ENCODE measurements at places on chromosomes 11 and 22. TPM values are rescaled to one million over a fixed set of nuclear protein-coding genes. Genes with fewer than 3 reads are reported as not detected.

The SCN4B gene
- total RNA-seq: 0.23 TPM

The FAM83F gene
- total RNA-seq: 33.5 TPM

The SCGB2A2 gene
- not detected for total RNA-seq

The ANKK1 gene
- not detected for total RNA-seq

The PICALM gene
- 126 TPM for total RNA-seq

The TUB gene
- 15.8 TPM for total RNA-seq

The LRRN4CL gene
- total RNA-seq: 0.26 TPM

The BDNF gene
- total RNA-seq: 0.36 TPM

The RHOD gene
- 18.2 TPM for total RNA-seq

The ADORA2A gene
- total RNA-seq: 3.6 TPM

The KCNK7 gene
- total RNA-seq: 1.2 TPM

The OR52N4 gene
- not detected for total RNA-seq

The MYOD1 gene
- not detected for total RNA-seq

The CABP4 gene
- total RNA-seq: not detected

The AMPD3 gene
- total RNA-seq: 21.2 TPM

The OR6A2 gene
- 0.09 TPM for total RNA-seq

The TRIM6 gene
- 21.6 TPM for total RNA-seq

The GDPD4 gene
- not detected for total RNA-seq

The LRFN4 gene
- total RNA-seq: 23.8 TPM

The C11orf16 gene
- not detected for total RNA-seq

The IGLL5 gene
- total RNA-seq: not detected

The OVOL1 gene
- 5.5 TPM for total RNA-seq

The SLC35F2 gene
- total RNA-seq: 18.8 TPM

The FAM180B gene
- 0.16 TPM for total RNA-seq

The PIH1D2 gene
- total RNA-seq: 2.0 TPM

The OR5B21 gene
- not detected for total RNA-seq

The FOLR2 gene
- total RNA-seq: not detected

The CHST1 gene
- 1.0 TPM for total RNA-seq

The KCNA4 gene
- not detected for total RNA-seq

The RPS6KA4 gene
- total RNA-seq: 14.1 TPM

The MAP6 gene
- 4.2 TPM for total RNA-seq

The MMP10 gene
- total RNA-seq: not detected

The PRR33 gene
- not detected for total RNA-seq

The EFCAB6 gene
- 1.8 TPM for total RNA-seq

The RFPL1 gene
- total RNA-seq: not detected

The RTN4RL2 gene
- total RNA-seq: 0.97 TPM

The DAGLA gene
- total RNA-seq: 5.6 TPM

The MRGPRX4 gene
- not detected for total RNA-seq

The KCNJ4 gene
- total RNA-seq: 0.36 TPM

The PIWIL4 gene
- 0.80 TPM for total RNA-seq

The ZNRF3 gene
- 14.2 TPM for total RNA-seq

The BBOX1 gene
- total RNA-seq: not detected

The OR4S1 gene
- total RNA-seq: not detected

The ESAM gene
- total RNA-seq: 1.1 TPM

The SEC14L6 gene
- total RNA-seq: 2.1 TPM

The ARHGAP20 gene
- 0.27 TPM for total RNA-seq

The PLAAT5 gene
- total RNA-seq: 15.4 TPM

The CFAP300 gene
- total RNA-seq: 5.2 TPM

The RTN4R gene
- 16.0 TPM for total RNA-seq
